ENCODE measurements at places on chromosomes 3 and 15.

- no peak for DNase-seq
Observed at GRCh38 chr3:138437281-138437680, 2.9 kb downstream of the ESYT3 start.

- no peak for DNase-seq
Observed at GRCh38 chr3:59116233-59116537, 66.4 kb upstream of the CFAP20DC start.

DNA sequence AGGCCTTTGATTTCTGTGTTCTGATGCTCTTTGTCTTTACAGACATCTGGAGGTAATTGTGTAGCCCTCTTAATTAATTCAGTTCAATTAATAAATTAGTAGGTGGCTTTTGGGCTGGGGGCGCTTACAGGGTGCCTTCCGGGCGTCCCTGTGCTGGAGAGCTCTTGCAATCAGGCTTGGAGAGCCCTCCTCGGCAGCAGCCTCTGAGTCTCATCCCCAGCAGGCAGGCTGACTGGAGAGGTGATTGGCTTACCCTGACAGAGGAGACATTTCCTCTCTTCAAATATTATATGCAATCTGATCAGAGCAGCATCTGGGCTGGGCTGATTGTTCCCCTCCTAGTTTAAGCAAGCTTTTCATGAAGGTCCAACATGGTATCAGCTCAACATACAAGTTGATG, 250.7 kb downstream of the LPP start:
- DNase-seq, result no peak

GRCh38 chr3:15204005-15204404, 2.0 kb upstream of the CAPN7 start:
- DNase-seq, result no peak

DNA sequence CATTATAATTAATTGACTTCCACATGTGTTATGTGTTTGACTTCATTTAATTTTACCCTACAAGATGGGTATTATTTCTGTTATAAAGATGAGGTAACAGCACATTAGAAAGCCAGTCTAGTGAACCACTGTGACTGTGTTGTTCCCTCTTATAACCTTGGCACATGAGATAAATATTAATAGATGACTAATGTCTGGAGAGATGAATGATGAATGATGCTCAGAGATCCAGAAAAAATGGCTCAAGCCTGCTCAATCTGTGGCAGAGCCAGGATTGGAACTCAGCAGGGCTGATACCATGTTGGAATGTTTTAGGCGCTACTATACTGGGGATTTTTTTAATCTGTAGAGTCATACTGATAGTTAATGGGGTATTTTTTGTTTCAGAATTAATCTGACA, 118.8 kb upstream of the PTX3 start:
- DNase-seq, result no peak

GRCh38 chr3:195385526-195385925, 57.3 kb downstream of the ACAP2 start:
- DNase-seq, result no peak

DNA sequence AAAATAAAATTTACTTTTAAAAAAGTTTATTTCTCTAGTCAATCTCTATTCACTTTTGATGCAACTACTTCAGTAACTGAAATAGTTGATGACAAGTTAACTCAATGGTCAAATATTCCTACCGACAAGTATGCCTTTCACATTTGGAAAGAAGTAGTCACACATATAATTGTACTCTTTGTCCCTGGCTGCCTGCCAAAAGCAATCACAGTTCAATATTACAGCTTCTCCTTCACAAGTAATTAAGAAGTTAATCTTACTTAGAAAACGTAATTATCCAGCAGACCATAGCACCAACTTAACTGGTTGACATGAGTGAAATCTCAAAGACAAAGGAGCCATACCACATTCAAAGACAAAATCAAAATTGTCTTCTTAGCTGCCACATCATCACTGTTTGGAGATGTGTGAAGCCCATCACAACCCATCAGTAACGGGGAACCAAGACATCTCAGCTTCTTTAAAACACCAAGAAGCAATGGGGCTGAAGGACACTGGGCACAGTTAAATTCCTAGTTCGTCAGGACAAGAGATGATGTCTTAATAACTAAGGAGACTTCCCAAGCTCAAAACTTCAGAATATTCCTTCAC, 86.1 kb downstream of the PLCH1 start:
- no peak for DNase-seq

DNA sequence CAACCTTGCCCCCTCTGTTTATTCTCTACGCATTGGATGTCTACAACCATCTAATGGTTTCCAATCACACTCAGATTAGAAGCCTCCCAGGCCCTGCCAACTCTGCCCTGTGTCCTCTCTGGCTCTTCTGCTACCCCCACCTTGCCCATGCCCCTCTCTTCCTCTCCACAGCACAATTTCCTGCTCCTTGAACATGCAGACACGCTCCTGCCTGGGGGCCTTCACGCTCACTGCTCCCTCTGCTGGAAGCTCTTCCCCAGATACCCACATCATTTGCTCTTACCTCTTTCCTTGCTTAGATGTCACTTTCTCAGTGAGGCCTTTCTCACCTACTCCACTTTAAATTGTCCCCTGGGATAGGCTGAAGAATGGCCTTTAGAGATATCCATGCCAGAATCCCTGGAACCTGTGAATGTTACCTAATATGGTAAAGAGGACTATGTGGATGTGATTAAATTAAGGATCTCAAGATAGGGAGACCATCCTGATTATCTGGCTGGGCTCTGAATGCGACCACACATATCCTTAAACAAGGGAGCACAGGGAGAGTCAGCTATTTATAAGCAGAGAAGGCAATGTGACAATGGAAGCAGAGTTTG, 9.9 kb downstream of the KY start:
- DNase-seq, result no peak

- no peak for DNase-seq
Observed at GRCh38 chr15:67178569-67179210, 75.8 kb downstream of the AAGAB start.

DNA sequence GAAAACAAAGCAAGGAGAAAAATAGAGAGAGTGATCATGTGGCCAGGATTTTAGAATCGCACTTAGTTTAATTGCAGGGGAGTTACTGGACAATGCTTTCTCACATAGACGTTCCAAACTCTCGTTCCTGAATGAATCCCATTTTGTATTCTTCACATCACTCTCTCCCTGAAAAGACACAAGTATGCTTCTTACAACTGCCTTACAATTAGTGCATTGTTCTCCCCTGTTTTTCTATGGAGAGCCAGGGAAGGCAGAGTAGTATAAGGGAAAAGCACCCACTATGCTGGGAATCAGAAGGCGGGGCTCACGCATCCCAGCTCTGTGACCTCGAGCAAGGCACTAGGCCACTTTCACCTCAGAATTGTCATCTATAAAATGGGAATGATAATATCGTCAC, 14.4 kb downstream of the TMOD2 start:
- no peak for DNase-seq

DNA sequence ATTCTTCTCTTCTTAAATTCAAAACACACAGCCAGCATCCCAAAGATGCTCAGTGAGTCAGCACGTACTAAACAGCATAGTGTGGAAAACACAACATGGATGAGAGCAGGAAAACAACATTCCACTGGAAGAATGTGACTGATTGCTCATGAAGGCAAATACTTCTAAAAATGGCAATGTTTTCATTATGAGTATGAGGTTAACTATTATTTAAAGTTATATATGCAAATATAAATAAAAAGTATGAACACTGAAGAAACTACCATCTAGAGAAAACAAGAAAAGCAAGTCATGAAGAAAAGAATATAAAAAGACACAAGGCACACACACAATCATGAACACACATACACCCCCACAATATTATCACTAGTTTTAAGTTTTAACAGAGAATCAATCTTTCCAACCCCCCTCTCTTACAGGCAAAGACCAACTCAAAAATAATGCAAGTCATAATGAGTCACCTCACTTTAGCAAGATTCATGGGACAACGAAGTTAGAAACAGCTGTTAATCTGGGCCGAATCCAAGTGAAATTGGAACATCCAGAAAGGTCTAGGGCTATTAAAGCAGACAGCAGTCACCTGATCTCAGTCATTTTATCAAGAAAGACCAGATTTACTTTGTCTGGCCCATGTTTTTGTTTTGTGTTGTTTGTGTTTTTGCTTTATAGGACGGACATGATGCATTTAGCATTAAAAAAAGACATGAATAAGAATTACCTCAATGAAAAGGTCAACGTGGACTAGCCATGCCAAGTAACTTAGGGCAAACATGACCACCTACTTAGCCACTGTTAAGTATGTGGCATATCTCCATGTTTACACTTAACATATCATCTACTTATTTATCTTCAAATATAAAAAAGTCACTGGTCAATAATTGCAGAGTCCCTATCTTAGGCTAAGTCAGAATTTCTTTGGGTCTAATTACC, 18.1 kb downstream of the GBE1 start:
- no peak for DNase-seq

DNA sequence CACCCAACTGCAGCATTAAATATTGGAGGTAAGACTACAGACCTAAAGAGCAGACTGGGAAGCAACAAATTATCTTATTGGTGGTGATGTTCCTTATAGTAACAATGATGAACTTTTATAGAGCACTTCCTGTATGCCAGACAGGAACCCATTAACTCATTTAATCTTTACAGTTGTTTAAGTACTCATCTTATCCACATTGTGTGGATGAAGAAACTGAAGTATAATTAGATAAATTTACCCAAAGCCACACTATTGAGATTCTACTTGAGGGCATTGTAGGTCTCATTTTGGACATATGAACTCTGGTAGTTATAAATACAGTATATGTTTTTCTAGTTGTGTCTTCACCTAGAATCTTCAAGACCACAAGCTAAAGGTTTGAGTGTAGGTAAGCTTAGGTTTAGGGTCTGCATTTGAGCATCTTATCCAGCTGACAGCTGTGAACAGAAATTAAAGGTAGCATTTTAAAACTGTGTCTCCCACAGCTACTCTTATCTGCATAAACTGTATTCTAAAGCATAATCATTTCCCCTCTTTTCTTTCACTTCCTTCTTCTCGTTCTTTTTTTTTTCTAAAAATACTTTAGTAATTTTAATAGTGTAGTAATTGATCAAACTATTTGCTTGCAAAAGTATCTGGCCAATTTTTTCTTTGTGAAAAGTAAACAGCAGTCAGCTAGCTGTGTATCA, 138.2 kb downstream of the UBE2E2 start:
- DNase-seq, result no peak

DNA sequence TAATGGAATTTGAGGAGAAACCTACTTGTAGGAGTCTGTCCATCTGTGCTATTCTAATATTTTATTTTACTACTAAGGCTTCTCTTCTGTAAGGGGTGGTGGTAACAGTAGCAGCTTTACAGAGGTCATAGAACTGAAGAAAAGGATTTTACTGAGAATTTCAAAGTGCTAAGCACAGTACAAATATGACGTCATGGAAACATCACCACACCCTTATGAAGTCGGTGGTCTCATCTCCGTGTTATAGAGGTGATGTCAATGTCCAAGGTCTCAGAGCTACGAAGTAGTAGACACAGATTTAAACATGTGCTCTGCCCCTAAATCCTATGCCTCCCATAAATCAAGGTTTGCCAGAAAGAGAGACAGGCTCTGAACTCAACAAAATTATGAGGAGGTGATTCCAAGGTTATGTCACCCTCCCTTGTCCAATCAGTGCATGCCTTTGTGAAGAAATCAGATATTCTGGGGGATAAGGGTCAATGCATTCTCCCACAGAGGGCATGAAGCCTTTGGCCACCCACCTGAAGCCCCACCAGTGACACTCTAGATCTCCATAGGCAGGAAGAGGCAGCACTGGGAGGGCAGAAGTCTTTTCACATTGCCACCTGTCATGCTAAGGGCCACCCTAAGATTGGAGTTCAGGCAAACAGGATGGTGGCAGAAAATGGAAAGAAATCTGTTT, 22.9 kb downstream of the MECOM start:
- DNase-seq, result no peak

DNA sequence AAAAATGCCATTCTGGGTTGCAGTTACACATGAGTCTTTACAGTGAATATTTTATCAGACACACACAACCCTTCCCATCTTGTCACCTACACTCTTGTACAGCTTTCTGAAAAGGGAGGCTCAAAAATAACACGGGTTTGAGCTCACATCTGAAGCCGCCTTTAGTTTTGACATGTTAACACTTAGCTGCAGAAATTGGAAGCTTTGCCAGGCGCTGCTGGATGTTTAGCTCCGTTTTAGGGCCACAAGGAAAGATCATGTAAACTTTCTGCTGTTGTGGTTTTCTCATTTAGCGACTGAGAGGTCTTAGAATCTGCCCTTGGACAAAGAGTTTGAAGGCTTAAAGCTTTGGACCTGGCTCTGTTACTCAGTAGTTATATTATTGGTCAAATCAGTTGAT, 120.1 kb downstream of the OXNAD1 start:
- no peak for DNase-seq

GRCh38 chr3:17753632-17753992, 11.2 kb upstream of the TBC1D5 start:
- DNase-seq, result no peak

DNA sequence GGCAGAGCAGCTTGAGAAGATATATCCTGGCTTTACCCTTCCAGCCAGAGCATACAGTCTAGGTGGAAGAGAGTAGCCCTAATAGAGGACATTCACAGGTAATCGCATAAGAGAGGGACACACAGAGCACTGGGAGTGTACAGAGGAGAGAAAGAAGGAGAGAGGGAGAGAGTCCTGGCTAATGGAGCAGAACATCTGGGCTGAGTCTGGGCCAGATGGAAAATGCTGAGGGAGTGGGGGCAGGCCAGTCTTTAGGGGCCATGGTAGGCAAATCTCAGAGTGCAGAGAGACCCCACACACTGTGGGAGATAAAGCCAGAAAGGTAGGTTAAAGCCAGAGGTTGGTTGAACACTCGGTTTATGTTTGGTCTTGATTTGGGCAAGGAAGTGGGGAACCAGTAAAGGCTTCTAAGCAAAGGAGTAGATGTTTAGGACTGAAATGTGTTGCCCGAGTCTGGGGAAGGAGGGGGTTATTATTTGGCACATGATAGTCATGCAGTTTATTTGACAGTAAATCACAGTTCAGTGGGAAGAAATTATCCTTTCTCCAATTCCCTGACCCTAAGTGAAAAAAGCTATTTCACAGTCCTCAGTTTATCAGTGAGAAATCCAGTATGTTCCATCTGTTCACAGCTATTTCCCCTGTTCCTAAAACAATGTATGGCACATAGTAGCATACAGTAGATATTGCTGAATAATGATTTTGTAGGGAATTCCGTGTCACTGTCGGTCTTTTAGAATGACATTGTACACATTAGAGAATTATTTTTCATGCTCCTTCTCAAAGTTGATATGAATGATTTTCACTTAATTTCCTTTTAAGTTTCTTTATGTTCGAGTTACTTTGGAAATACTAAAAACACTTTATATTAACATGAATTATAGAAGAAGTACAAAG, 45.7 kb downstream of the PDHB start:
- no peak for DNase-seq

Measured in esophagus squamous epithelium (tissue), 5 donors.